ENCODE measurements at places on chromosomes 12 and 14.

- DNase-seq: no peak
Observed at GRCh38 chr12:97368462-97369163, 94.0 kb upstream of the RMST start.

DNA sequence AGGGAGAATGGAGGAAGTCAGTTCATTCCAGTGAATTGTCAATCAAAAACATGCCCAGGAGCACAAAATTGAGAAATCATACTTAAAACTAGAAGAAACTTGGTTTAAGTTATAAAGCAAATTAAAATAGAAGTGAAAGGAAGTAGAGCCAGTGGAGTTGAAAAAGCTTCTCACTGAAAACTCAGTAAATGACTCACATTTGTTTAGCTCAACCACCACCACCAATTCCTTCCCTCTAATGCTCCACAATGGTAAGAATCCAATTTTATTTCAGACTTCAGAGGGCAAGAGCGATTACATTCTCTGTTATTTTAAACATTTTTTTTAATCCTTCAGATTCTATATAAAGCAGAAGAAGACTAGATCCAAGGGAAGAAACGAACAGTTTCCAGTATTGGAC lies 19.4 kb downstream of the UTP20 start:
- no peak for DNase-seq

DNA sequence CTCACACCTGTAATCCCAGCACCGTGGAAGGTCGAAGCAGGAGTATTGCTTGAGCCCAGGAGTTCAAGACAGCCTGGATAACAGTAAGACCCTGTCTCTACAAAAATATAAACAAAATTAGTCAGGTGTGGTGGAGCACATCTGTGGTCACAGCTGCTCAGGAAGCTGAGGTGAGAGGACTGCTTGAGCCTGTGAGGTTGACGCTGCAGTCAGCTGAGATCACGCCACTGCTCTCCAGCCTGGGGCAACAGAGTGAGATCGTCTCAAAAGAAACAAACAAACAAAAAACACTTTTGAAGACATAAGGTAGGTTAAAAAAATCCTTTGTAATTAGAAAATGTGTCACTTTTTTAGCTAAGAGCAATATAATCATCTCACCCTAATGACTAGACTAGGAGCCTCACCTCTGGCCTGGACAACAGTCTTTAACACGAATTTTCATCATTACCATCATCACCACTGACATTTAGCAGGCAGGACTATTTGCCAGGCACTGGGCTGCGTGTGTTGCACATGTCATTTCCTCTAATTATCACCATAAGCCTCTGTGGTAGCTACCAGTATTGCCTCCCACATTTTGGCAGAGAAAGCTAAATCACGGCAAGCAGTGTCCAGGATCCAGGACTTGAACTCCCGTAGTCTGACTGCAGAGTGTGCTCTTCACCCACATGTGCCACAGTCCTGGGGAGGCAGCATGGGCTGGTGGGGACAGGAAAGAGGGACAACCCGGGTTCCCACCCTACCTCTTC lies 4.6 kb upstream of the SYCP3 start:
- DNase-seq: no peak

GRCh38 chr12:5220835-5221234 lies 177.2 kb downstream of the KCNA5 start:
- no peak for DNase-seq

- DNase-seq: peak; percentile 79
Observed at GRCh38 chr14:51211149-51211548, 28.9 kb upstream of the TMX1 start.

GRCh38 chr14:65927931-65928356 lies 515.4 kb downstream of the FUT8 start:
- peak; percentile 73 for DNase-seq

GRCh38 chr12:52454411-52455201 lies 2.7 kb upstream of the KRT6B start:
- DNase-seq: peak; percentile 34

- DNase-seq: peak; percentile 48
Observed at GRCh38 chr14:83300476-83301064, 1766.9 kb upstream of the SEL1L start.

GRCh38 chr14:23483236-23483854 lies 13.8 kb downstream of the NGDN start:
- peak; percentile 9 for DNase-seq

DNA sequence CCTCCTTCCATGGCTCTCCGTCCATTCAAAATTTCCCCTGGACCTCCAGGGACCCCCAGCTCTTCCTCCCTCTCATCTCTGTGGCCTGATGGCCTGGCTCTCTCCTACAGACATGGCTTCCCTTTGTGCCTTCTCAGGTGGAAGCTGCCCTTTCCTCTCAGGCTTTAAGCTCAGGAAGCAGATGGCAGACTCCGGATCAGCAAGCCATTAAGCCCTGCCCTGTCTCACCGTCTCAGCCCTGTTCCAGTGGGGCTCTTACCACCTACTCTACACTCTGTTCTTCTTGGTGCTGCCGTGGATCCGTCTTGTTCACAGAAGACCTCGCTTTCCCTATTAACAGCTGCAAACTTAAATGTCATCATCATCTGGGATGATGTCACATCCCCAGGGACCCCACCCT lies 33.1 kb downstream of the NPC2 start:
- DNase-seq: no peak

DNA sequence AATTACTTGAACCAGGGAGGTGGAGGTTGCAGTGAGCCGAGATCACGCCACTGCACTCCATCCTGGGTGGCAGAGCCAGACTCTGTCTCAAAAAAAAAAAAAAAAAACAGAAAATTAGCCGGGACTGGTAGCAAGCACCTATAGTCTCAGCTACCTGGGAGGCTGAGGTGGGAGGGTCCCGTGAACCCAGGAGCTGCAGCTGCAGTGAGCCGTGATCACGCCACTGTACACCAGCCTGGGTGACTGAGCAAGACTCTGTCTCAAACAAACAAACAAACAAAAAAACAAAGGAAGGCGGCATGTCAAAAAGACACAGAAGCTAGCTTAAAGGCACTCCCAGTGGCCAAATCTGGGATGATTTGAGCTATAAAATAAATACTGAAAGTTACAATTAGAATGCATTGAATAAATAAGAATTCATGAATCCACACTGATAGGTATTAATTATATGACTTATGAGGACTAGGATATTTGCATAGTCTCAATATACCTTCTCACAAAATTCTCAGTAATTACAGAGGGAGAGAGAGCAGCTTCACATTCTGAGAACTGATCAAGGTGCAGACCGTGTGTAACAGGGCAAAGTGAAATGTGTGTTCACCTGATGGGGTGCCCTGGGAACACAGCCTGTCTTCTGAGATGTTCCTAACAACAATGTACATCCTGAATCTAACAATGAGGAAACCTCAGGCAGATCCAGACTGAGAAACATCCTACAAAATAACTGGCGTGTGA lies 42.7 kb upstream of the GPR132 start:
- no peak for DNase-seq

- no peak for DNase-seq
Observed at GRCh38 chr14:20820063-20820904, 17.6 kb upstream of the RNASE1 start.

DNA sequence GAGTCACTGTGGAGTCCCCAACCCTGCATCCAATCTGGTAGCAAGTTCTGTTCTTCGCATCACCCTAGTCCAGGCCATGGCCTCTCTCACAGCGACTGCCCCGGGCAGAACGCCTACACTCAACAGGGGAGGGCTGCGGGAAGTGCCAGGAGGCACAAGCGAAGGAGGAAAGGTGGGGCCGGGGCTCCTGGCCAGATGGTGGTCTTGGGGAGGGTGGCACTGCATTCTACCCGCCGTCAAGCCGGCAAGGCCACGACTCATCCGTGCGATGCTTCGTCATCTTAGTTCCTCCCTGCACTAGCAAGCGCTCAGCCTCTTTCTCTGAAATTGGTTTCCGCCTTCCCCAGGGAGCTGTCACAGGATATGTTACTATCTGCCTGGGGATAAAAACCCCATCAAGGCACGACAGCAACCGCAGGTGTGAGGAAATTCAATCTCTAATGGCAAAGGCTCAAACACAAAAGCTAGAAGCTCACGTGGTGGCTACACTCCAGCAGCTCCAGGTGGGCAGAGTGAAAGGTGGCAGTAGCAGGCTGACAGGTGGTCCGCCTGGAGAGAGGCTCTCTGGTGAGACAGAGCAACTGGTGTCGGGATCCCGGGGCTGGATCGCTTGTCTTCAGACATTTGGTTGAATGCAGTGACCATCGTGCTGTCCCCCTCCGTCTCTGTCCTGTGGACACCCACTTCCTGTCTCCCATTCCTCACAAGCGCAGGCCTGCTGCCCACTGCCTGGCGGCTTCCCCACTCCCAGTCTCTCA lies 34.1 kb downstream of the ACADS start:
- DNase-seq: peak; percentile 98

GRCh38 chr12:21879312-21879711 lies 61.9 kb downstream of the ABCC9 start:
- no peak for DNase-seq

GRCh38 chr12:107144990-107145389 lies 51.6 kb upstream of the CRY1 start:
- DNase-seq: no peak

DNA sequence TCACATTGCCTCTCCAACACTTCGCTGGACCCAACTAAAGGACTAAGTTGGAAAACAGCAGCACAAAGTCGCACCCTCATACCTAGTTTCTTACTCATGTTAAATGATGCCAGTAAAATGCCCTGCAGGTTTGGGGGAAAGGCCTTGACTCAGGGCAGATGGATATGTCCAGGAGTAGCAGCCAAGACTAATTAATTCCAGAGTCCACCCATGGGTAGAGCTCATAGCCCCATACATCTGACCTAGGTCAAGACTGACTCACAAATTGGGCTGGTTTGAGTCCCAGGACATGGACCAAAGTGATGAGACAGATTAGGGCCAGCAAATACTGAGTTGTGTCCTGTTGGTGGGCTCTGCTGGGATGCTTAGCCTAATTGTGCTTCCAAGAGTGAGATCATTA lies 224.0 kb upstream of the BTG1 start:
- no peak for DNase-seq

DNA sequence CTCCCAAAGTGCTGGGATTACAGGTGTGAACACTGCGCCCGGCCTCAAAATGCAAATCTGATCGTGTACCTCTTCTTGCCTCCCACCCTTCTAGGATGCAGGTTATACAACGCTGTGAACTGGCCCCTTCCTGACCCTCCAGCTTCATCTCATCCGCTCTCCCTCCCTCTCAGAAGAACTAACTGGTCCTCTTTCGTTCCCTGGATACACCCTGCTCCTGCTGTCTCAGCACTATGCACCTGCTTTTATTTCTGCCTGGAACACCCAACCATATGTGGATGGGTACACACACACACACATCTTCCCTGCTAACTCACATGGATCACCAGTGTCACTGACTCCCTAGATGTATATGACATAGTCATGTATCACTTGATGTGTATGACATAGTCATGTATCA lies 56.1 kb upstream of the VASH1 start:
- no peak for DNase-seq

GRCh38 chr12:56995930-56996496 lies 10.3 kb downstream of the ZBTB39 start:
- no peak for DNase-seq

- no peak for DNase-seq
Observed at GRCh38 chr14:75053396-75054291, 2.4 kb upstream of the MLH3 start.

- no peak for DNase-seq
Observed at GRCh38 chr14:99359906-99360305, 87.9 kb upstream of the BCL11B start.

GRCh38 chr14:75044752-75045151 lies 6.5 kb downstream of the MLH3 start:
- no peak for DNase-seq

DNA sequence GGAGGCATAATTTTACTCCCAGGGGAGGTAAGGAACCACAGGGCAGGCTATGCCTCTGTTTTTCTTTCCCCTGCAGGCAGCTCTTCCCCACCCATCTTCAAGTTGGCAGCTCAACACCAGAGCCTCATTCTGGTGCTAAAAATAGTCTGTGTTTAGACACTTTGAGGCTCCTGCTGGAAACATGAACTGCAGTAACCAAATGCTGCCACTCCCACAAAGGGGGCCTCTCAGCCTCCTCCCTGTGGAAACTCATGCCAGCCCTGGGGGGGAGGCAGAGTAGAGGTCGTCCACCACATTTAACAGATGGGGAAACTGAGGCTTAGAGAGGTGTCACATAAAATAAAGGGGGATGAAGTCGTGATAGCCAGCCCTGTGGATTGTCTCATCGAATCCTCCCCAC lies 61.4 kb downstream of the WSCD2 start:
- peak; percentile 61 for DNase-seq

DNA sequence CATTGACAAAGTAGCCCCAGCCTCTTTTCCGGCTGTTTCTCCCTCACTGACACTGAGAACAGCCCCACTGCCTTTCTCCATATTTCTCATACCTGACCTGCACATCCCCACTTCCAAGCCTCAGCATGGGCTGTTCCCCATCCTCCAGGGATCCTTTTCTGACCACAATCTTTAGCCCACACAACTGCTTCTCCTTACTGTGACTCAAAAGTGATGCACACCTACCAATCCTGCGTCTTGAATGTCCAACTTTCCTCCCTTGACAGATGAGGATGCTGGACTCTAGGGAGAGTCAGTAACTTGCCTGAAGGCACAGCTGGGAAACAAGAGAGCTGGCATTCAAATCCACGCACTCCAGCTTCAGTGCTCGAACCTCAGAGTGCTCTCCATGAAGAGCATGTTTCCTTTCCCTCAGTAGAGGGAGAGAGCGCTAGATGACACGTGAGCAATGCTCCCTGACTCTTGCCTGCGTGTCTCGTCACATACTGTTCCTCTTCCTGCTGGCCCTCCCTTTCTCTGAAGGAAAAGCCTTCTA lies 75.6 kb downstream of the NTF3 start:
- DNase-seq: no peak

- no peak for DNase-seq
Observed at GRCh38 chr12:12899530-12900380, 8.4 kb downstream of the GPRC5A start.

DNA sequence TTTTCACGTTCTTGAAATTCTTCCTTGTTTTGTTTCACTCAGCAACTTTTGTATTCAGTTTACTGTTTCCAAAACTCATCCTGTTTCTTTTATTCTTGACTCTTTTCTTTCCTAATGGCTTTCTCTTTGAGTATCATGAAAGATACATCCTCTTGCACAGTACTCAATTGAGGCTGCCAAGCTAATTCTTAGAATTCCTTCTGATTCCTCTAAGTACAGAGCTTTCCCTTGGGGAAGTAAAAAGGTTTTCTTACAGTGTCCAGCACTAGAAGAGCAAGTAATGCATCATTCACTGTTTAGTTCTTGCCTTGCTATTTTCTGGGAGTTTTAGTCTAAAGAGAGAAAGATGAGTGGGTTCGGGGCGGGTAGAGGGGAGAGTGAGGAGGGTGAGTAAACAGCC lies 154.1 kb downstream of the NEDD1 start:
- no peak for DNase-seq

DNA sequence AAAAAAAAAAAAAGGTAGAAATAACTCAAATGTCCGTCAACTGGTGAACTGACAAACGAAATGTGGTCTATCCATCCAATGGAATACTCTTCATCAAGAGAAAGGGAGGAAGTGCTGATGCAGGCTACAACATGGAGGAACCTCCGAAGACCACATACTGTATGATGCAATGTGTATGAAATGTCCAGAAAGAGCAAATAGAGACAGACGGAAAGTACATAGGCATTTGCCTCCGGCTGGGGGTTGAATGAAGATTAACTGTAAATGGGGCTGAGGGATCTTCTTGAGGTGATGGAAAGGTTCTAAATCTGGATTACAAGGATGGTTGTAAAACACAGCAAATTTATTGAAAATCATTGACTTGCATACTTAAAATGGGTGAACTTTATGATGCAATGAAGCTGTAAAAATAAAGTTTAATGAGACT lies 35.4 kb downstream of the DLK1 start:
- no peak for DNase-seq
